ENCODE measurements at places on chromosomes 4 and X.

DNA sequence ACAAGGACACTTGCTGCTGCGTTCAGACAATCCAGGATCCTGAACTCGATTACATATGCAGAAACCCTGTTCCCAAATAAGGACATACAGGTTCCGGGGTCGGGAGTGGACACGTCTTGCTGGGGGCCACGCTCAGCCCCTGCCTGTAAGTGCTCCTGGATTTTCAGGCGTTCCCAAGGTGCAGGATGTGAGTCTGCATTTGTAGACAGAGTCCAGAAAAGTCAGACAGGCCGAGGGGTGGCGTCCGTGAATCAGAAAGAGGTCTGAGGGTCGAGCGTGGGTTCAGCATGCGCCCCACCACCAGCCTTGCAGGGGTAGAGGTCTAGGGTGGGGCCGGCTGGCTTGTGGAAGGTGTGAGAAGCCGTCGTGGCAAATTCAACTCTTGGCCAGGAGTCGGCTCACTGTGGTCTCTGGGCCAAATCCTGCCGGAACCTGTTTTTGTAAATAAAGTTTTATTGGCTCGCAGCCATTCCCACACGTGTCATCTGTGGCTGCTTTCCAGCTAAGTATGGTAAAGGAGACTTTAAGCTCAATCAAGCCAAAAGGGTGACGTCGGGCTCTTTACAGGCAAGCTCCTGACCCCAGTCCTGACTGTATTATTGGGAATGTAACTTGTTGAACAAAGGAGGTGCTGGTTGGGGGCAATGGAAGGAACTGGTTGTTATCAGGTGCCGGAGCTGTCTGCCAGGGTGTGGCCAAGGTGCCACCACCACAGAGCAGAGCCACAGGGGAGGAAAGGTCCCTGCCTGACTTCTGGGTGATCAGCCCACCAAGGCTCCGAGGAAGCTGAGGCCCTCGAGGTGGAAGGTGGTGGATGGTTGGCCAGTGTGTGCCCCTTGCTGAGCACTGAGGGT, 7.4 kb downstream of the DOK7 start:
- DNase-seq = no peak

- DNase-seq = no peak
Observed at GRCh38 chr4:58453956-58454355, 1343.8 kb upstream of the IGFBP7 start.

DNA sequence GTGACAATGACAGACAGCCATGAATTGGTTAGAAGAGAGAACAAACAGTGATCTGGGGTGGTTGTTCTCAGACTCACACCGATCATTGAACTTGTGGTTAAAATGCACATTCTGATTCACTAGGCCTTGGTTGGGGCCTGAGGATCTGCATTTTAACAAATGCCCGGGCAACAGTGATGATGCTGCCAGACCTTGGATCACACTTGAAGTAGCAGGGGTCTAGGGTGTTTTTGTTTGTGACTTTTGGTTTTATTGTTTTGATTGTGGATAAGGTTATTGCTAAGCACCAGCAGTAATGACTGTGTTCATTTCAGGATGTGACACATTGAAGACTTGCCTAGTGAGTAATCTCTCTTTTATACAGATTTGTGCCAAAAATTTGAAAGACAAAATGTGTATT, 36.5 kb downstream of the TXLNG start:
- DNase-seq = no peak

DNA sequence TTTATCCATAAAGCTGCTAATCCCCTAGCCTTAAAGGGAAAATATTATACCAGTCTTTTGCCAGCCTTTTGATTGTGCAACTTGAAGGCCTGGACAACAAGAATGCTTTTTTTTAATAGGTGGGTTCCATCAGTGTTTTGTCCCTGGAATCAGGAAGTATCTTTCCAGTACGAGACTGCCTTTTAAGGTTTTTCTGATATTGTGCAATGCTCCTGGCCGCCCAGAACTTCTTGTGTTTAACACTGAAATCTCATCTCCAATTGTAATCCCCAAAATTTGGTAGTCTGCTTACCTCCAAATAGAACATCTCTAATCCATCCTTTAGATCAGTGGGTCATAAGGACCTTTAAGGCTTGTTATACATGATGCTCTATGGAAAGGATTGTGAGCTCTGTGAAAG, 256.7 kb downstream of the NAF1 start:
- no peak for DNase-seq

- DNase-seq = peak; percentile 56
Observed at GRCh38 chr4:53601251-53601764, 10.0 kb upstream of the LNX1 start.

DNA sequence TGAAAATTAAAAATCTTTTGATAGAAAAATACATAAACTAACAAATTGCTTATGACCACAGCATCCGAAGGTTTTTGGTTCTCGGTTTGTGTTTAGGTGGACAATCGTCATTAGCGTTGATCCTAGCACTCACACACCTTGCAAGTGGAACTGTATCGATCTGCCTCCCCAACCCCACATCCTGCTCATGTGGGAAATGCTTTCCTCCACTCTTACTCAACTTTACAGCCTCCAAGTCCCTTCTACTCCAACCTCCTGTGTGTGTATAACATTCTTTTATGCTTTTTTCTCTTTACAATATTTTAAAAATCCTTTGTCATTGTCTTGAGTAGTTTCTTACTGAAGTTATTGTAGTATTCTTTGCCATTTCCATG, 15.6 kb upstream of the TMEM131L start:
- DNase-seq = no peak

- DNase-seq = no peak
Observed at GRCh38 chr4:12447451-12447850, 1018.8 kb upstream of the HS3ST1 start.

DNA sequence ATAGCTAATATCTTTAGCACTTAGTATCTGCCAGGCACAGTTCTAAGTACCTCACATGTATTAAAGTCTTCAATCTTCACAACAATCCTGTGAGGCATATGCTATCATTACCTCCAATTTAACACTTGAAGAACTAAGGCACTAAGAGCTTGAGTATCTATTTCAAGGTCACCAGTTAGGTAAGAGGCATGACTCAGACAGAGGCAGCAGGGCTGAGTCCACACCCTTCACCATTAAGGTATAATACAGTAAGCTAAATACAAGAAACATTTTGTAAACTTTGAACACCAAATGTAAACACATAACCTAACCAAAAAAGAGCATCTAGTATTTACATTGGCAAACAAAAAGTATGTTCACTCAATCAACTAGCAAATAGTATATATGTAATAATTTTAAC, 1410.9 kb downstream of the PCDH18 start:
- DNase-seq = no peak

DNA sequence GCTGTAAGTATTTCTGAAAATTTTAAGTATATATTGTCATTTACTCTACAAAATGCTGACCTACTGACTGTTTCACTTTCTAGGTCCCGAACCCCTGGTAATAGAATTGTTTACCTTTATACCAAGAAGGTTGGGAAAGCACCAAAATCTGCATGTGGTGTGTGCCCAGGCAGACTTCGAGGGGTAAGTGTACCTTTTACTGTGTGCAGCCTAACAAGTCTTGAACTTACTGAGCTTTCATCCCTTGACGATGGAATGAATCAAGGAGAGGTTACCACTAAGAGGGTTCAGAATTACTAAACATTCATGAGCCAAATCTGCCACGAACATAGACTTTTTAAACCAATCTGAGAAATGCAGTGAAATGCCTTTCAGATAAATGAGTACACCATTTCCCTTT, 1.6 kb downstream of the RPL34 start:
- no peak for DNase-seq

DNA sequence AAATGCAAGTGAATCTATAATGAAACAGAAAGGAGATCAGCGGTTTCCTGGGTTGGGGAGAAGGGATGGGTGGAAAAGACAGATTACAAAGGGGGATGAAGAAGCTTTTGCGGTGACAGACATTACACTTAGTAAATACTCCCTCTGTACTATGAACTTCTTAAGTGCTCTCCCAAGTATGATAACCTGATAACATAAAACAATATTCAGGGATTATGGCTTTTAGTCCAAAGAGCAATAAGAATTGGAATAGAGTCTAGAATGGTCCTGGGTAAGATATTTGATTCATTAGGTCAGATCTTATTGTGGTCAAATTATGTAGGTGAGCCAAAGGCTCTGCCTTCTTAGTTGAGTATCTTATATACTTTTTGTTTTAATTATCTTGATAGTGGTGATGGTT, 9.2 kb downstream of the LRRC66 start:
- no peak for DNase-seq

GRCh38 chr4:82623121-82623683, 61.4 kb upstream of the TMEM150C start:
- no peak for DNase-seq

DNA sequence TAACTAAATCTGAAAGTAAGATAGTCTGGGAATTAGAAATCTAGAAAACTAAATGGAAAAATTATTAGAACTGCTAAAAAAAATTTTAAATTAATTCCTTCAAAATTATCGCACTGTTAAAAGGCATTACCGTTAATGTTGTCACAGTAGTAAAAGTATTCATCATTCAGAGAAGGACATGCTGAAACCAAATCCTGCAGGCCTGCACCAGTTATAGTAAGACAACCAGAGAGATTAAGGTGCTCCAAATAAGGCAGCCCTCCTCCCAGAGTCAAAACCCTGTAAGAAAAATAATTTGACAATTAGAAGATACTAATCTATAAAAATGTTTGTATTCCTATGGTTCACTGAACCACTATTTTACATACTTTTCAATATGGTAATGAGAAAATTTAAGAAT, 43.0 kb downstream of the FBXL5 start:
- DNase-seq = no peak

- DNase-seq = no peak
Observed at GRCh38 chrX:136473663-136474062, 14.1 kb upstream of the BRS3 start.

GRCh38 chr4:109291707-109292238, 10.7 kb downstream of the COL25A1 start:
- DNase-seq = no peak

GRCh38 chrX:42567268-42567667, 210.7 kb downstream of the PPP1R2C start:
- no peak for DNase-seq

GRCh38 chr4:165378398-165378744, 437 bp upstream of the CPE start:
- DNase-seq = no peak

- no peak for DNase-seq
Observed at GRCh38 chr4:6450709-6451108, 21.7 kb downstream of the PPP2R2C start.

- DNase-seq = no peak
Observed at GRCh38 chr4:182697094-182697493, 220.1 kb downstream of the DCTD start.

DNA sequence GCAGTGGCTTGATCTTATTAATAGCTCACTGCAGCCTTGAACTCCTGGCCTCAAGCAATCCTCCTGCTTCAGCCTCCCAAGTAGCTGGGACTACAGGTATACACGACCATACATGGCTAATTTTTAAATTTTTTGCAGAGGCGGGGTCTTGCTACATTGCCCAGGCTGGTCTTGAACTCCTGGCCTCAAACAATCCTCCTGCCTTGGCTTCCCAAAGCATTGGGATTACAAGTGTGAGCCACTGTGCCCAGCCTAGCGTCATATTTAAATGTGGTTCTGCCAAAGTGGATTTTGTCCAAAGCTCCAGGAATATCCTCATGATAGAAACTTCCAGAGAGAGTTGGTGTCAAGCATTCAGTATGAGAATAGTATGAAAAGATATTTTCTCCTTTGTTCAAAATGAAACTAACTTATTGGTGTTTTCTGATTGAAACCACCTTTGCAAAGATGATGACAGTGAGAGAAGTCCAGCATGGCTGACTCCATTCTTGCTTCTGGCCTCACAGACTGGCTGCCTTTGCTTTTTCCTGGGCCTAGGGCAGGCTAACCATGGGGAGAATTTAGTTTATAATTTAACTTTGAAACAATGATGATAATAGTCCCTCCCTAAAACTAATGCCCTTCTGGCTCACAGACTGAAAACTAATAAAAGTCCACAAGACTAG, 129.0 kb downstream of the C4orf51 start:
- DNase-seq = no peak

DNA sequence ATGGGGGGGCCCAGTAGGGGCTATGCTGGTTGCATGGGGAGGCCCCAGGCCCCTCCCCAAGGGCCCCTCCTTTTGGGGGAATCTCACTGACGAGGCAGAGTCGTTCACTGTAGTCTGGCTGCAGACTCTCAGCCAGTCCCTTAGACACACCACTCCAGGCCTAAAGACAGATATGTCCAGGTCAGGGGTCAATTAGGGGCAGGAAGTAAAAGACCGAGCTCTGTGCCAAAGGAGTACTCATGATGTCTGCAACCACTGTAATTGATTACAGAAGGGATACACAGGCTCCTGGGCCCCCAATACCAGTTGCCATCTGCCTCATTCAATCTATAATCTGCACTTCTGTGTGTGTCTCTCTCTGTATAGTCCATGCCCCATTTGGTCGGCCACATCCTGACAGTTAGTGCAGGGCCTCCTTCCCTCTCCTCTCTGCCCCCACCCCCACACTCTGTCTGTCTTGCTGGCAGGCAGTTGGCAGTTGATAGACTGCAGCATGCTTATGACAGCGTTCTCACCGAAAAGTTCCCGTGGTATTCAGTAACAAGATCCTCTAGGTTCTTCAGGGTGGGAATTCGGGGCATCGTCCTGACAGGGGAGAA, 1.3 kb upstream of the CXorf65 start:
- no peak for DNase-seq

- DNase-seq = no peak
Observed at GRCh38 chr4:95219109-95219508, 329.7 kb downstream of the UNC5C start.
